Stimulated activated CD8-positive, alpha-beta memory T cell treated with anti-CD3 and anti-CD28 coated beads, Interleukin-15, amount 100 ng/mL, for 48 hours (primary cell): ENCODE measurements at places on chromosomes 2 and 18.

DNA sequence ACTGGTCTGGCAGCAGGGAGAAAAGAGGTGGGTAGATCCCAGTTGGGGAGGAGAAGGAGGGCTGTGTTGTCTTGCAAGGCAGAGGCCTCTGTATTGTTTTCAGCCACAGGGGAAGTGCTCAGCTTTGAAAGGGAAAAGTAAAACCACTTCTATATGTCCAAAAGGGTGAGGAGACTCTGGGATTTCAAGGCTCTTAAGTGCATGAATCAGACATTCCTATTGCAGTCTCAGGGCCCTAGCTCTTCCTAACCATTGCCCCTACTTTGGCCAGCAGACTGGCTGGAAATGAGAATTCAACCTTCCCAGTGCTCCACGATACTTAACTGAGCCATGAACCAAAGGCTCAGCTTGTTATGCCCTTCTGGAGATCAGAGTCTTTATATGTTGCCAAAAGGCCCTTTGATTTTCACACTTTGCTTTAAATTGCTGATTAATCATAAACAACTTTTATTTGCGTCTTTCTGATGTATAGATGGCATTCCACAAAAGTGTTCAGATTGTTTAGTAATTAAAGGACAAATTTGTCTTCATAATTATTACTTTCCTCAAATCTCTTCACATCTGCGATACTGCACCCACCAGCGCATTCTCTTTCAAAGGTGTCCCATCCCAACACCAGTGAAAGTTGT is 313.8 kb upstream of the MMADHC start:
- no peak for DNase-seq

DNA sequence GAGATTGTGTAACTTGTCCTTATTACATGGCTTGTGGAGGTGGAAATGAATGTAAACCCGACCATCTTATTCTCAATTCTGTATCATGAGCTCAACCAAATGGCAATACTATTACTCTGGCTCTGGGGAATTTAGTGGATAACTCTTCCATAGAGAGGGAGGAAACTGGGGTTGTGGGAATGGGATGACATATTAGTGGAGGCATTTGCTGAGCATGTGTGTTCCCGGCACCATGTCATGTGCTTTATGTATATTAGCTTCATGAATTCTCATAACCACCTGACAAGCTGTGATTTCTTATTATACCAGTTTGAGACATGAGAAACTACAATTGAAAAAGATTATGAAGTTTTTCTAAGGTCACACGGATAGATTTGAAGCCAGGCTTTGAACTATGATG is 112.8 kb upstream of the TMEFF2 start:
- no peak for DNase-seq

GRCh38 chr2:71555798-71556454 is 102.6 kb downstream of the DYSF start:
- no peak for DNase-seq

DNA sequence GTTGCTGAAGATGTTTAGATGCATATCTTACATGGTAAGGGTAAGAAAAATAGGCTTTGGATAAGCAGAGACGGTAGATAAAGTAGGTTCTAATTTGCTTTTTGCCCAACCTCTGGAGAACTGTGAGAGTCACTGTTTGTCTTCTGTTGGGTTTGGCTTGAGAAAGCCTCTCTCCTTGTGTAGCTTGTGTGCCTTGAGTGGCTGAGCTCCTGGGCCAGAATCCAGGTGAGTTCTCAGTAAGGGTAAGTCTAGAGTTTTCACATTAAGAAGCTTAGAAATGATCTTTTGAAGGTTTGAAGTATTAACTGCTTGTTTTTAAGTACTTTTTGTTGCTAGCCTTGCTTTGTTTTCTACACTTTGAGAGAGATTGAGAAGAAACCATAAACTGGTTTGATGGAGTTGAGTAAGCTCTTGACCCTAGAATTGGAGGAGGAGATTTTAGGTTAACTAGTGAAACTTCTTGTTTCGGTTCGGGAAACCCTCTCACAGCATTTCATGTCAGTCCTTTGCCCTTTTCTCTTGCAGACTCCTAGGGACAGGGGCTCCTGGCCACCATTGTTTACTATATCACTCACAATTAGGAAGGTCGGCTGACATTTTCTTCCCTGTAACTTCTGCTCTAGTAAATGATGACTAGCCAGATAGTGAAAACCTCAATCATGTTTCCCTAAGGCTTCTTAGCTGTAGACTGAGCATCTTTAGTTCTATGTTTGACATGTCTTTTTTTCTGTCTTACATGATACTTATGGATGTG is 26.0 kb downstream of the MAP4K4 start:
- DNase-seq: no peak

DNA sequence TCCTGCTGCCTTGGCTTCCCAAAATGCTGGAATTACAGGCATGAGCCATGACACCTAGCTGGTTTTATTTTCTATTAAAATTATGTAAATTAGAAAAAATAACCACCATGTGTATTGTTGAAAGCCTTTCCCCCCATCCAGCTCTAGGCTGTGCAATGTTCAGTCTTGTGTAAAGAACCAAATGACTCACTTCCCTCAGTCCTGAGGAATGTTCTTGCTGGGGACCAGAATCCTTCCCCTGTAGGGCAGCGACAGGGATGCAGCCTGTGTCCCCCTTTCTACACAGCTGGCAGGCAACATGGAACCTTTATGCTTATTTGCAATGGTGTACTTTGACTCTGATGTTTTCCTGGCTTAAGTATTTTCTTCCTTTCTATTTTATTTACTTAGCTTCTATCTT is 29.4 kb downstream of the AOX1 start:
- DNase-seq: no peak

DNA sequence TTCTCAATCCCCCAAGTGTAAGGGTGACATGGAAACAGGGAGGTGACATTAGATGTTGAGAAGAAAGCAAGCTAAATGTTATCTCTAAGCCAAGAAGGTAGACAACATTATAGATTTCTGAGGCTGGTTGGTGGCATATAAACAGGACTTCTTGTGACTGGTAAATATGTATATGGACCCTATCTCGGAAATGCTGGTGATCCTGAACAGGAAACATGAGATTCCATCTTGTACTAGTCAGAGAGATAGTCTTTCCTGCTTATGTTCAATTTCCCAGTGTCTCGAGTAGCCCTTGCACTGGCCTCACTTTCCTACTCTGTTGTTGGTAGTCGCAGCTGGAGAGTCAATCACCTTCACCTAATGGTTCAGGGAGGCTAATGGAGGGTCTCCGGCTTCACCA is 26.8 kb downstream of the MOGAT1 start:
- no peak for DNase-seq

DNA sequence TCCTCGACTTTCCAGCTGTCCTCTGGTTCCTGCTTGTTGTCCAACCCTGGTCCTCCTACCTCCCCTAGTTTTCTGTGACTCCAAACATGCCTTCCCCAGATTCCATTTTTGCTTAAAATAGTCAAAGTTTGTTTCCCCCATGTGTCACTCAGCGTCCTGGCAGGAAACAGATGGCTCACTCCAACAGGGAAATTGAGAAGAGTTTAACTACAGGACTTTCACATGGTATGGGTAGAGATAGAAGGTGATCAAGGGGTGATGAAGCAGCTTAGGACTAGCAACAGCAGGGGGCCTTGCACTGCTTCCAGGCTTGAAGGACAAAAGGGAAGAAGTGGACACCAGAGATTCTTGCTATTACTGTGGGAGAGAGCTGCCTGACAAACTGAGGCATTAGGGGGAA is 6.1 kb upstream of the CUL3 start:
- DNase-seq: no peak

DNA sequence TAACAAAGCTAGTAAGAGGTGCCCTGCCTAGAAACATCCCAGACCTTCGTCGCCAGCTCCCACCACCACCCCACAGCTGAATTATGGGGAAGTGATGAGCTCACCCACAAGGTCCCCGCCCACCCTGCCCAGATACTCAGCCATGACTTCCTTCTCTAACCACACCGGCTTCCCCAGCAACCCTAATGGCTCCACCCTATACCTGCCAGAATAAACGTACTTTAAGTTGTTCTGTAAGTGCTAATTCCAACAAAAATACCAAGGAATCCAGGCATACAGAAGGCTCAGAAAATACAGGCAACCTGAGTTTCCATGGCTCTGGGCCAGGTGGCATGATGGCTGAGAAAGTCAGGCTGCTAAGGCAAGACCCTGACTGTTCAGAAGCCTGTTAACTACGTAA is 39.1 kb downstream of the TMEM163 start:
- DNase-seq: no peak

- no peak for DNase-seq
Measured at GRCh38 chr2:24859968-24860600, 60.0 kb downstream of the ADCY3 start.

- no peak for DNase-seq
Measured at GRCh38 chr2:240835528-240835927, 15.5 kb upstream of the KIF1A start.

- no peak for DNase-seq
Measured at GRCh38 chr2:68739595-68740399, 5.2 kb downstream of the ARHGAP25 start.

DNA sequence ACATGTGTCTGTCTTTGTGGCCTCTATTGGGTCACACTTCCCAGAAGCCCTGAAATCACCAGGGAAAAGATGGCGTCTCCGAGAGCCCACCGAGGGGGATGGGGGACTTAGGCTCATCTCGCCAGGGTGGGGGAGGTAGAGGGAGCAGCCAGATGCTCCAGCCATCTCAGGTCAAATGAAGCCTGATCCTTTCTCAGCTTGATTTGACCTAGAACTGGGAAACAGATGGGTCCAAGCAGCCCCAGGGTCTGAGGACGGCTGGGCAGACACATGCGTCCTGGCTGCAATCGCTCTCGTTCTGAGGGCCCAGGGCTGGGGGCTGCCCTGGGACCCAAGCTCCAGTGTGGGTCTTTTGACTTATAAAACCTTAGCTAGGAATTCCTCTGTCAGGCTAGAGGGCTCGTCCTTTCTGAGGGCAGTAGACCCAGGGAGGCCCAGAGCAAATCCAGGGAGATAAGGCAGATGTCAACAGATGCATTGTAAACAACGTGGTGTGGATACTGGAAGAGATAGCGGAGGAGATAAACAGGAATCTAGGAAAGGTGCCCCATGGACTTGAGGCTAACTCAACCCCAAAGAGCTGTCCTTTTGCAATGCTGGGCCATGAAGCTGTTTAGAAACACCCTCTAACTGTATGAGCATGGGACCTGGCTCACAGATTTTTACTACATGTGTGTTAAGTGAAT is 127.7 kb downstream of the MYCN start:
- no peak for DNase-seq

GRCh38 chr2:22290302-22290701 is 1094.7 kb upstream of the KLHL29 start:
- DNase-seq: no peak

- no peak for DNase-seq
Measured at GRCh38 chr18:44502790-44503189, 177.9 kb upstream of the SETBP1 start.

DNA sequence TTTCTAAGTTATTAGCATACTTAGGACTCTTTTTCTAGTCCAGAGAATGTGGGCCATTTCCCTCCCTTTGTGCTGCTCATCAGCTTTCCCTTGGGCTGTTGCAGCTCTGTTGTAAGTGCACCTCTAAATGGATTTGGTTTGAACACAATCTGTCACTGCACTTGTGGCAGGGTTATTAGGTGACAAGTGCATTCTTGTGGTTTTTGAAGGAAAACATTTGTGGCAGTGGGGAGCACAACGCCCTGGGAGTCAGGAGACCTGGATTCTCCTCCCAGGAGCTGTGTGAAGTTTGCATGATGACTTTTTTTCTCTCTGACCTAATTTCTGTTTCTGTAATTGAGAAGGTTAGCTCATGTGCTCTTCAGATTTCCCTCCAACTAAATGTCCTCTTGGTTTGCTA is 630.9 kb upstream of the FAM98A start:
- DNase-seq: no peak

- DNase-seq: no peak
Measured at GRCh38 chr2:218032336-218033171, 29.8 kb upstream of the TNS1 start.

GRCh38 chr2:59997371-59997770 is 556.1 kb downstream of the BCL11A start:
- no peak for DNase-seq

- DNase-seq: no peak
Measured at GRCh38 chr2:181140928-181141327, 160.5 kb downstream of the UBE2E3 start.

DNA sequence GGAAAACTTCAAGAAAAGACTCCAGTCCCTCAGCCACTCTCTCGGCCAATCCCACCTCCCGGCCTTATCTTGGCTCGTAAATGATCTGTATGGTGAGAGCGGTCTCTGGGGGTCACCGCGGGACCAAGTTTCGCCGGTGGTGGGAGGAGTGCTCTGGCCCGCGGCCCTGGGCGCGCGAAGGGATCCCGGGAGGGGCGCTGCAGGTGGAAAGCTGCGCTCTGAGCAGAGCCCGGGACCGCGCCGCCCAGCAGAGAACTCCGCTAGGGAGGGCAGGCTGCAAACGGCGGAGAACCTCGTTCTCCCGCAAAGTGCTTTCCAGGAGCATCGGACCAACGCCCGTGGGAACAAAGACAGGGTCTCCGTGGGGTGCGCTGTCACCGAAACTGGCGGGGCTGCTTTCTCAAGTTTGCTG is 622 bp downstream of the LRP2 start:
- DNase-seq: no peak

GRCh38 chr2:229927817-229928321 is 5.6 kb downstream of the FBXO36 start:
- no peak for DNase-seq

DNA sequence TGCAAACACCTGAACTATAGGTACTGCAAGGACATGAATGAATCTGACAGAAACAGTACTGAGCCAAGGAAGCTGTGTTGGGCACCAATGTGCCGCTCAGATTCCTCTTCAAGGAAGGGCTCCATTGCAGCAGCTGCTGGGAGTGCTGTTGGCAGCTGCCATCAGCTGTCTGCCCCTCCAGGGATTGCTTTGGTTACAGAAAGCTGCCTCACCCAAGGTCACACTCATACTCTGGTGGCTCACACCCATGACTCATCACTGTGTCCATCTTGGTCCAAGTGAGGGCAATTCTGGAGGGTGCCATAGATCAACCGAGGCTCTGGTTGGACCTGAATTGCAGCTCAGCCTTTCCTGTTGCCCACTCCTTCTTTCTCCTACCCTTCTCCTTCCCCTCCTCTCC is 24.4 kb upstream of the TRPM8 start:
- no peak for DNase-seq

GRCh38 chr2:20704886-20705285 is 37.9 kb downstream of the GDF7 start:
- no peak for DNase-seq

- no peak for DNase-seq
Measured at GRCh38 chr18:79336556-79337142, 59.1 kb upstream of the NFATC1 start.

DNA sequence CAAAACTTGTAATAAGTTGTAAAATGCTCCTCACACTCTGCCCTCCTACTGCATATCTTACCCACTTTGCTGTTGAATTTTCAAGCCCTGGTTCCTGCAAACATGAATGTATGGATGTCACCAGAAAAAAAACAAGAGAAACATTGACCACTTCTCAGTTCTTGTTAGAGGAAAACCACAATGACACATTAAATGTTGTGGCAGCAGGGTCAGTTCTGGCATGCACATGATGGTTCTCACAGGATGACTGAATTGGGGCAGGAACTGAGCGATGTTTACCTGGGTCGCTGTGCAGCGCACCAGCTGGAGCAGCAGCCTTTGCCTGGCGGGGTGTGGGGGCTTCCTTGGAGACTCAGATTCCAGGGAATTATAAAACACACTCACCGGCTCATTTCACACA is 14.0 kb upstream of the PRKCE start:
- no peak for DNase-seq
